ENCODE measurements at places on chromosomes 5 and 9.

GRCh38 chr5:139094154-139095131 lies 103.7 kb downstream of the SIL1 start:
- no peak for DNase-seq

DNA sequence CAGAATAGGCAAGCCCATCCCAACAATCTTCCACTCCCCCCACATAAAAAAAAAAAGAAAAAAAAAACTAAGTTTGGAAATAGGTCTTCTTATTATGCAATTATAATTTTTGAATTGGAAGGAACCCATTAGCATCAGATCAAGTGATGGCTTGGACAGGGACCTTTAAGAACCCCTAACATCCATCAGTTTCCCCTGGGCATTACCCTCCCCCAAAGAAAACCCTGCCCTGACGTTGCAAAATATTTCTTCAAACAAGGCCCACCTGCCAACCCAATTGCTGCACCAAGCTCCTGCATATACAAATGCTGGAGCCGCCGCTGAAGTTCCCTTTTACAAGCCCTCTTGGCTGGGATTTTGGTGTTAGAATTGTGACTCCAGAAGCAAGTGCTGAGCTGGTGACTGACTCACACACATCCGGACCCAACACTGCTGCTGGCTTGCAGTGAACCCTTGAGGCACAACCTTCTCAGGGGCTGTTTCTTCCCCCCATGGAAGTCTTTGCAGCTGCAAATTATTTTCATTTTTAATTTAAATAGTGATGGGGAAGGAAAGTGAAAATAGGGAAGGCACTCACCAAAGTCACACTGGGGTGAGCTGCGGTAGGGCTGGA lies 56.1 kb upstream of the AFAP1L1 start:
- no peak for DNase-seq

DNA sequence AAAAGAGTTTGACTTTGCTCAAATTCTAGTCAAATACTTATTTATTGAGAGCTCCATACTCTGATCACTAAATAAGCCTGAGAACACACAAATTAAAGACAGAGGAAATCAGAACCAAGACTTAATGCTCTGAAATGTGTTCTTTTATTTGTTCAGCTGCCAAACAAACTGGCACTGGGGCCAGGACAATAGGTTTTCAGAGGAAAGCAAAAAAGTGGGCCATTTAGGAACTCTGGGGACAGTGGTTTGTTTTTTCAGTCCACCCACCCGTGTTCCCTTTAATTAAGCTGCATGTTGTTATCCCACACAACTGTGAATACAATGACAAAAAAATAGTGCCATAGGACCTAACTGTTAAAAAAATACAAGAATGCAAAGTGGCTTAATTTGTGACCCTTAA lies 95.4 kb upstream of the RETREG1 start:
- DNase-seq: no peak

- no peak for DNase-seq
Measured at GRCh38 chr5:130112246-130112645, 208.0 kb downstream of the CHSY3 start.

DNA sequence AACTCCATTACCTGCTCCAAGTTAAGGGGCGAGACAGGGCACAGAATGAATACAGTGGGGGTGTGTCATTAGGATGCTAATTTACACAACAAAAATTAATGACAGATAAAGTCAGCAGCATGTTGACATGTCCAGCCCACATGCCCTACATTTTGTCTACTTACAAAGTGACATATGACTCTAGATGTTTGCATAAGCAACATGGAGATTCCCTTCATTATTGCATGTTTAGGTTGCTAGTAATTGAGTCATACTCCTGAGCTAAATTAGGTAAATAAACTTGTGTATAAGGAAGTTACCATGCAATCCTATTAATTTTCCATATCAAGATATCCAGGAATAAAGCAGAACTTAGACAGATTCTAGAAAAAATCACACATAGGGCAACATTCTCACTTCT lies 232.2 kb downstream of the PDE4D start:
- no peak for DNase-seq

DNA sequence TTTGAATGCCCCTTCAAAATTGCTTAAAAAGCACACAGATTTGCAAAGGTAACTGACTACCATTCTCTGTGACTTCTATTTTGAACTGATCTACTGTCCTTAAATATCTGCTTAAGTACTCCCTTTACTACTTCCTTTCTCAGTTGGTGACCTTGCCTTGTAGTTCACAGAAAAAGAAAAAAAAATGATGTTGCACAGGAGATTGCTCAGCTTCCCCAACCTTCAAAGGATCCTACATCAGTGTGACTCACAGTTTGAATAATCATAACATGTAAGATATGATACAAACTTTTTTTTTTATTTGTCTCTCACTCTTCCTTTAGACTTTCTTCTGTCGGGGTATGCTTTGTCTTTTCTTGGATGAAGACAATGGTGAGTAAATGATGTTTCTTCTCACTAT lies 1029.6 kb downstream of the CDH12 start:
- no peak for DNase-seq

DNA sequence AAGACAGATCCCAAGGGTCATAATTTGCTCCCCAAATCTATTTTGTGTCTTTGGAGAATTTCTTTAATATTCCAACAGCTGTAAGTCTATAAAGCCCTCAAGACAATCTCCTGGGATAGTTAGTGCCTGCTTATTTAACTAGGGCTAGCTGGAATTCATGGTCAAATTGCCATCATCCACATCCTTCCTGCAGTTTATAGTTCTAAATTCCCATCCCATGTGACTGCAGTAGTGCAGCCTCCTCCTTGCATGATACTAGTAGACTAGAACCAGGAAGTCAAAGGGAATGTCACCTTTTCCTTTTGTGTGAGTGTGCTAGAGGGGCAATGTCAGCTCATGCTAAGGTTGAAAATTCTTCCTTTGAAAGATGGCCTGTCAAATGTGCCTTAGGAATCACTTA lies 214.8 kb upstream of the PIK3R1 start:
- DNase-seq: no peak

- no peak for DNase-seq
Measured at GRCh38 chr5:56525113-56525512, 290.2 kb upstream of the MAP3K1 start.

DNA sequence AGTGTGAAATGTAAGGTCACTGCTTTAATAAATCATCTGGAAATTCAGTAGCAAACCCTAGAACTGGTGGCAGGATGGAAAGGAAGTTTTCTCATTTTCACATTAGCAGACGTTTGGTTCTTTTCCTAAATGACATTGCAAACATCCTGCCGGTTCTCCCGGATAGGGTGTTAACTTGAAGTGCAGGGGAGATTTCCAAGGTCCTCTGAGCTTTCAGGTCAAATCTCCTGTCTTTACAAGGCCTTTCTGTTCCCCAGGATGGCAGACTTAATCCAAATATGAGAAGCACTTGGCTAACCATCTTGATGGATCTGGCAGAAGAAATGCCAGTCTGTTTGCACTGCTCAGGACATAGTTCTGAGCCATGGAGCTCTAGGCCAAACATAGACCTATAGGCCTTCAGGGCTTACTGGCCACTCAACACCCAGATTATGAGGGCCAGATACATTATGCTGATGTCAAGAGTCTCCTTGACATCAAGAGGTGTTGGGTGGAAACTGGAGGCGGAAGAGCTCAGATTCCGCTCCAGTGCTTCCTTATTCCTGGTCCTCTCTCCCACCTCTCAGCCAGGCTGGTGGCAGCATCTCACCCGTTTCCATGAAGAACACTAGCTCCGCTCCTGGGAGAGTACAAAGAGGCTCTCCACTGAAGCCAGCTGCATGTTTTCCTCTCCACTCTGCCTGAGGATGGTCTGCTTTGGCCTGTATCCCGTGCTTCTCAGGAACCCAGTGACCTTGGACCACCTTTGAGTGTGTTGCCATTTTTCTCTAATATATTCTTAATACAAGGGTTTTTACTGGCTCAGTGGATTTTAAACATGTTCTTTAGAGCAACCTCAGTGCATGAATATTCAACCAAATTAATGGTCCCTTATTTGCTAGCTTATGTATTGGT lies 61.0 kb downstream of the RALGPS1 start:
- no peak for DNase-seq

DNA sequence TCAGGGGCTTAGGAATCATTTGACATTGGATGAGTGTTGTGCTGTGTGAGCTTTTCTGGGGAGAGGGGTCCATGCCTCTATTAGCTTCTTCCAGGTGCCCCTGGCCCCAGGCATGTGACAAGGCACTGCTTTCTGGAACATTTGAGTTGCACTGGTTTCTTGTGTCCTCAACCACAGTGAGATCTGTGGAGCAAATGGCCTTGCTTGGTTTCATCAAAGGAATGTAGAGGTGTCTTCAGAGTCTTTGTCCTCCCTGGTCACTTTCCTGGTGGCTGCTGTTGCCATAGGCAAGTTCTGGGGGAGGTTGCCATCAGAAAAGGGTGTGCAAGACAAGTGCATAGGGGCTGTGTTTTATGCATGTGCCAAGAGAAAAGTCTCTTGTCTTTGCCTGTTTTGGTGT lies 157.5 kb downstream of the MACROH2A1 start:
- DNase-seq: no peak

DNA sequence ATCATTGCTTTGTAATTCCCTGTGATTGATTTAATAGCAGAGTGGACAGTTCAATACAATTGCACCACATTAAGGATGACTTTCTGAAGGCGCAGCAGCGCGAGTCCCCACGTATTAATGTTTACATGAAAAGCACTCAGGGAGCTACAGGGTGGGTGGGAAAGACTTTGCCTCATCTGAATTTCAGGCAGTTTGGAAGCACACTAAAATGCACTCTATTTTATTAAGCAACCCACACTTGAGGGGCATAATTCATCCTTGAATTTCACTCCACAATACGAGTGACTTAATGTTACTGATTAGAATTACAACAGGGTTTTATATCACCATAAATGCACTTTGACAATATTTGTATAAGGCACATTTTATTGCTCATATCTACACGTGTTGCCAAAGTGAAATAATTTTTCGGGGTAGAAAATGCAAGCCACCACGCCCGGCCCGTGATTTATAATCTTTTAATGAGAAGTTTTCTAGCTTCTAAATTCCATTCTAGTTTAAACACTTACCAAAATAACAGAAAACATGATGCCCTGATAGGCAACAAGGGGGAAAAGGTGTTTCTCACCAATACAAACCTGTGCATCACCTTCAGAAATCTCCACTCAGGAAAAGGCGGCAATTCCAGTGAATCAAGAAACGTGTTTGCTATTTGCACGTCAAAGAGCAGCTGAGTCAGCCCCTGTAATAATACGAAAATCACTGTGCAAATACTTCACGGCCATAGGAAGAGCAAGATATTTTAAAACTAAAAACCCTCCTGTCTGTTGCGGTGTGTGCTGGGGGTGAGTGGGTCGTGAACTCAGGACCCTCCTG lies 40.5 kb downstream of the IRX4 start:
- DNase-seq: no peak

DNA sequence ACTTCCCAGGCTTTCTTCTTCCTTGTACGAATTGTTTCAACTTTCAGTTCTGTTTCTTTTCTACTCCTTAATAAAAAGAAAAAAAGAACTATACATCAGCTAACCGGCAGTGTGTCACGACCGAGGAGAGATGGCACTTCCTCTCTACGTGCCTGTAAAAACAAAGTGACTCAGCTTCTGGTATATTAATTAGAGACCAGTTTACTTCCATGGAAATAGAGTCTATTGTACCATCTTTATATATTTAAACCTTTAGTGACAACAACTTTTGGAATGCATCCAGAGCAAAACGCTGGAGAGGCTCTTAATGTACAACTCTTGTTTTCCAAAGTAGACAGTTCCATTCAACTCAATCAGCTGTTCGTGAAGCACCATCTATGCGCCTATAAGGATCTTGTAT lies 94.5 kb upstream of the LIFR start:
- no peak for DNase-seq

- no peak for DNase-seq
Measured at GRCh38 chr5:87909382-87909781, 359.3 kb downstream of the TMEM161B start.

DNA sequence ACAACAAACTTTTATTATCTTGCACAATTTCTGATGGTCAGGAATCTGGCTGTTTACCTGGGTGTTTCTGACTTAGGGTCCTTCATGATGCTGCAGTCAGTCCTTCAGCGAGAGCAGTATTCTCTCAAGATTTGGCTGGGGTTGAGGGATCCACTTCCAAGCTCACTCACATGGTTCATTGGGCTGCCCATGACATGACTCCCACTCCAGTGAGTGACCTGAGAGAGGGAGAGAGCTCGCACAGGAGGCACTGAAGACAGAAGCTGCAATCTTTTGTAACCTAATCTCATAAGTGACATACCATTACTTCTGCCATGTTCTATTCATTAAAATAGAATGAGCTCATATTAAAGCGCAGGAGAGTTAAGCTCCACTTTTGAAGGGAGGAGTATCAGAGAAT lies 212.6 kb downstream of the SPATA31D1 start:
- DNase-seq: no peak

DNA sequence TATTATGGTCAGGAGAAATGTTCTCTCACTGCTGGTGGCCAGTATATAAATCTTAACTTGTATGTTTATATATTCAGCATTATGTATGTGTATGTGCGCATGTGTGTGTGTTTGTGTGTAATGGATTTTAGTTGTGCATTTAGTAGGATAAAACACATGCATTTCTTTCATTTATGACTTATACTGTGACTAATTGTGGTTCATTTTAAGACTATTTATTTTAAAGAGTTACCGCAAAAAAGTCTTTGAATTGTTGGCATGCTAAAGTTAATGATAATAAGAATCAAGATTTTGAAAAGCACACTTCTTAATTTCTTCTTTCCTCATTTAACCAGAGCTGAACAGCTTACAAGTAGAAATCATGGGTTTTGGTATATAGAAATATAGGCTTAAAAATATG lies 60.9 kb downstream of the RAI14 start:
- no peak for DNase-seq

DNA sequence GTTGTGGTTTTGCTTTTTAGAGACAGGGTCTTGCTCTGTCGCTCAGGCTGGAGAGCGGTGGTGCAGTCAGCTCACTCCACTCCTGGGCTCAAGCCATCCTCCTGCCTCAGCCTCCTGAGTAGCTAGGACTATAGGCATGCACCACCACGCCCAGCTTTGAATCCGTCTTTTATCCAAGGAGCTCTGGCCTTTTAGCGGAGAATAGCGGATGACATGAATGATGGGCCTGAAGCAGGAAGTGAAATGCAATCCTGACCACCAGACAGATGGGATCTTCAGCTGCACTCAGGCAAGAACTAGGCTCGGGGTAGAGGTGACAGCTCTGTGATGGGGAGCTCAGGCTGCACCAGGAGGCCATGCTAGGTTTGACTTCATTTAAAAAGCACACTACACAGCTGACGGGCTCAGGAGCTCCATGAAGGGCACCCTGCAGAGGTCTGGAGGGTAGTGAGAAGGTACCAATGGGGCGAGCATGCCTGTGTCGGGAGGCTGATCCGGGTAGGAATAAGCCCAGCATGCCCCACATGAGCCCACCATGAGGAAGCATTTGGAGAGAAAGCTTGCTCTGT lies 21.9 kb downstream of the POLR1E start:
- DNase-seq: no peak

DNA sequence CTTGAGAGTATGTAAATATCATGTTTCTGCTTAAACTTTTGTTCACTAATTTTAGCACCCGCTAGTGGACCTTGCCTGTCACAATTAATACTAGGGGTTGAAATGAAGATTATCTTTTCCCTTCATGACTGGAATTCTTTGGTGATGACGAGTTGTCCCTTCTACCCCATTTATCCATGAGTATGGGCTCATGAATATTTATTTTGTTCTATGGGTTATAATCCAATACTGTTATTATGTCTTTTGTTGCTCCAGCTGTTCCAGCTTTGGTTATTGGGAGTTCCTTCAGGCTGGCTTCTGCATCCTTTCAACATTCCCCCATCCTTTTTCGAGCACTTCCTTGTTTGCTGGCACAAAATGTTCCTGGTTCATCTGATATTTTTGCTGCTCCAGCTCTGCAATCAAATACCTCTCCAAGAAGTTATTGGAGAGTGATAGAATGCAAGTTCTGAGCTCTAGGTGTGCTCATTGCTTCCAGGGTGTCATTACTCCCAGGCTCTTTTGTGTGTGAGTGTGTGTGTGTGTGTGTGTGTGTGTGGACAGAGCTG lies 19.7 kb upstream of the ARHGEF28 start:
- DNase-seq: no peak

Data from stimulated activated CD8-positive, alpha-beta memory T cell treated with anti-CD3 and anti-CD28 coated beads, Interleukin-4, amount 100 ng/mL, for 1 hour (primary cell).